Stimulated activated CD4-positive, alpha-beta T cell treated with anti-CD3 and anti-CD28 coated beads, TNF-alpha, amount 100 ng/mL, for 4 hours (primary cell): ENCODE measurements at places on chromosomes 5 and 9.

- no peak for DNase-seq
Measured at GRCh38 chr5:139701056-139701741, 53.0 kb downstream of the CXXC5 start.

GRCh38 chr5:133402775-133403174 is 209.6 kb downstream of the FSTL4 start:
- DNase-seq, result no peak

DNA sequence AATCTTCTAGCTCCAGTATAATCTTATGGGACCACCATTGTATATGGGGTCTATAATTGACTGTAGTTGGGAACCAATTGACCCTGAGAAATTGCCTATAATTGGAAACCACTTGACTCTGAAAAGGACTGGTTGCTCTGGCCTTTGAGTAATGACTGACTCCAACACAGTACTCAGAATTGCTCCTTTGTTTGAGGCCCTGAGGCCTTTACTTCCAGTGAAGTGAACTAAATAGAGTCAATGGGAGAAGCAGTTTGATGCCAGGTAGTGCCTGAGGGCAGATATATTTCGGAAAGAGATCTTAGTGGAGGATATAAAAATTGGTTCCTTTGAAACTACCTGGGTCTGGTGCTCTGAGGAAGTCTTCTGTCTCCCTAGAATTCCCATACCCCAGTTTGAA is 16.0 kb upstream of the TMEM171 start:
- DNase-seq, result no peak

GRCh38 chr9:7328453-7328852 is 471.1 kb downstream of the DMAC1 start:
- no peak for DNase-seq

- DNase-seq, result no peak
Measured at GRCh38 chr9:79140751-79141150, 431.0 kb upstream of the TLE4 start.

GRCh38 chr5:98997000-98997399 is 68.2 kb upstream of the CHD1 start:
- DNase-seq, result no peak

- DNase-seq, result no peak
Measured at GRCh38 chr5:35853631-35854030, 3.1 kb upstream of the IL7R start.

- DNase-seq, result no peak
Measured at GRCh38 chr5:169416583-169417196, 115.8 kb upstream of the SLIT3 start.

DNA sequence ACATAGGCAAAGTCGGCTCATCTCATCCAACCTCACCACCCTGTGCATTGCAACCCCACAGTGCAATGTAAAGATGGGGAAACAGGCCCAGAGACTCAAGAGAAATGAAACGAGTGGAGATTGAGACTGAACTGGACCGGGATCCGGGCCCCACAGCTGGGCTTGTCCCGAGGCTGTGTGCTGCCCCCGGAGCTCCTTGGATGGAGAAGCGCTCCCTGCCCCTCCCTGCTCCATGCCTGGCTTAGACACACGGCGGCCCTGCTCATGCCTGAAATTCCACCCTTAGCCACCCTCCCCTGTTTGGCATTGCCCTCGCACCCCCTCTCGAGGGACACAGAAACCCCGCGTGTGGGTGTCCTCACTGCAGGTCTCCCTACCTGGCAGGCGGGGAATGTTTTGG is 27.2 kb upstream of the FCN1 start:
- DNase-seq, result no peak

DNA sequence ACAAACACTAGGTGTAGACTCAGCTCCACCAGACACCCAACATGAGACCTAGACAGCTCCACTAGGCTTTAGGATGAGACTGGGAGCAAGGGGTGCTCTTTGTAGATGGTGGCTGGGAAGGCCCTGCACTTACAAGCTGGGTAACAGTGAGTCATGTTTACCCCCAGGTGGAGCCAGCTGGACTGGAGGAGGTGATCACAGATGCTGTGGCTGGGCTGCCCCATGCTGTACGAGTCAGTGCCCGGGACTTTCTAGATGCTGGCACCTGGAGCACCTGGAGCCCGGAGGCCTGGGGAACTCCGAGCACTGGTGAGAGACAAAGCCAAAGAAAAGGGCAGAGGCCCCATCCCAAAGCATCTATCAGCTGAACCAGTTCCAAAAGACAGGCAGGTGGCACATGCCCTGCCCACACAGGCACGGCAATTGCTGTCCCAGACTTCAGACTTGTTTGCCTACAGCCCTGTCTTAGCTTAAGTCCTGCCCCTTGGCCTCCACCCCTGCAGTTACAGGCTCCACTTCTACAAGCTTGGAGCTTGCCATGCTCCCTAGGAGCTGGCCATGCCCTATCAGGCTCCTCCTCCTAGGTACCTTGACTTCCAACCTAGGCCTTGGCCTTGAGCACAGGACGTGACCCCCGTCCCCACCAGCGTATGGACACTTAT is 2.7 kb downstream of the CCL27 start:
- DNase-seq, result no peak

DNA sequence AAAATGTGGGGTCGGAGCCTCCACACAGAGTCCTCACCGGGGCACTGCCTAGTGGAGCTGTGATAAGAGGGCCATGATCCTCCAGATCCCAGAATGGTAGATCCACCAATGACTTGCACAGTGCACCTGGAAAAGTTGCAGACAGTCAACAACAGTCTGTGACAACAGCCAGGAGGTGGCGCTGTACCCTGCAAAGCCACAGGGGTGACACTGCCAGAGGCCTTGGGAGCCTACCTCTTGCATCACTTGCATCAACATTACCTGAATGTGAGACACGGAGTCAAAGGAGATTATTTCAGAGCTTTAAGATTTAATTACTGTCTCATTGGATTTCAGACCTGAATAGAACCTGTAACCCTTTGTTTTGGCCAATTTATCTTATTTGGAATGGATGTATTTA is 614.1 kb upstream of the CDH9 start:
- DNase-seq, result no peak

- no peak for DNase-seq
Measured at GRCh38 chr9:93813221-93814076, 141.7 kb downstream of the BARX1 start.

- DNase-seq, result no peak
Measured at GRCh38 chr9:130429831-130430230, 14.9 kb upstream of the ASS1 start.

DNA sequence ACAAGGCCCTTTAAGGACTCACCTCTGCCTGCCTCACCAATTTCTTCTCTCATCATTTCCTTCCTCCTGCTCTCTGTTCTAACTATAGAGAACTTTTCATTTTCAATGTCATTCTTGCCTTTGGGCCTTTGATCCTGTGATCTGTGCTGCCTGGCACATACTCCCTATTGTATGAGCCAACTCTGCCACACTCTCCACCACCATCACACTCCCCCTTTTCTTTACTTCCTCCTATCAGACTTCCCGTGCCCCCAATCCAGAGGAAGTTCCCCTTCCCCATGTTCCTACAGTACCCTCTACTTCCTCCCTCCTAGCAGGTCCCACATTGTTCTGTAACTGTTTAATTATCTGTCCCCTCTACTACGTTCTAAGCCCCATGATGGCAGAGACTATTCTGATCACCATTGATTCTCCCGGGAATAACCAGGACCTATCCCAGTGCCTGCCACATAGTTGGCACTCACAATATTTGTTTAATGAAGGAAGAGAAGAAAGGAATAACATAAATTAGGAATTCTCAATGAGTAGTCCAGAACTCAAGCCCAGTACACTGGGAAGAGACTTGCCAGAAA is 27.5 kb downstream of the ADAM19 start:
- DNase-seq, result no peak

DNA sequence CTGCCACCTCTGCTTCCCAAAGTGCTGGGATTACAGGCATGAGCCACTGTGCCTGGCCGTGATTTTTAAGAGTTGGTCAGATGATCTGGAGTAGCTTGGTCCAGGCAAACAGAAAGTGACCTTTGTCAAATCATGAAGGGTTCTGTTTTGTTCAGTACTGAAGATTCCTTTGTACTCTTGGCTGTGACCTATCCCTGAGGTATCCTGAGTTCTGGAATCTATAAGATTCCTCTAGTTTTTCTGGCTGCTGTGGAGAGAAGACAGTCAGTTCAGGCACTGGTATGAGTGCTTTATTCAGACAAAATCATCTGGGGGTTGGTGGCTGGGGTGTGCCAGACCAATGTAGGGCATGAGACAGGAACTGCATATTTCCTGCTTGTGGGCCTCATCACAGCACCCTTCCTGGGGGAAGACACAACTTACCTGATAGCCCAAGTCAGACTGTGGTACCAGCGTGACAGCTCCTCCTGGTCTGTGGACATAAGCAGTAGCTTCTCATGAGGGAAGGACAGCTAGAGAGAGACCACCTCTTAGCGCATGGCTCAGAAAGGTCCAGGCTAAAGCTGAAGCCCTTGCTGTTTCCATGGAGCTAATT is 3.1 kb downstream of the ARHGEF39 start:
- no peak for DNase-seq

GRCh38 chr5:33530183-33531036 is 89.6 kb downstream of the TARS1 start:
- DNase-seq, result no peak

DNA sequence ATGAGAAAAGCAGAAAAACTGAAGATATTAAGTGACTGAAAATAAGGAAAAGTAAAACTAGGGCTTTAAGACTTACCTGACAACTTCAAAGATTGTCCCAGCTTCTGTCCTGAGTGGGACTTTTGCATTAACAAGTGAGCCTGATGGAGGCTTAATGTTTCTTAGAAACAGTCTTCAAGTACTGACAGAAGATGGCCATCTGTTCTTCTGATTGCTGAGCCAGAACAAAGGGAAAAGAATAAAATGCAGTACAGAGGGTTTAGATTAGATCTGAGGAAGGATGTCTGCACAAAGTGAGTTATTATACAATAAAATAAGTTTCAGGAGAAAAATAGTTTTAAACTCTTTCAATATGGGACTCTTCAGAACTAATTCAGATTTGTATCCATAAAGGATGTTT is 500.7 kb downstream of the CETN3 start:
- no peak for DNase-seq

- no peak for DNase-seq
Measured at GRCh38 chr9:83598487-83598886, 24.5 kb upstream of the IDNK start.

GRCh38 chr9:89843591-89843990 is 238.8 kb downstream of the GADD45G start:
- DNase-seq, result no peak

GRCh38 chr9:120001536-120001935 is 578.4 kb downstream of the CDK5RAP2 start:
- DNase-seq, result no peak

- no peak for DNase-seq
Measured at GRCh38 chr9:126692759-126693427, 79.2 kb downstream of the LMX1B start.

DNA sequence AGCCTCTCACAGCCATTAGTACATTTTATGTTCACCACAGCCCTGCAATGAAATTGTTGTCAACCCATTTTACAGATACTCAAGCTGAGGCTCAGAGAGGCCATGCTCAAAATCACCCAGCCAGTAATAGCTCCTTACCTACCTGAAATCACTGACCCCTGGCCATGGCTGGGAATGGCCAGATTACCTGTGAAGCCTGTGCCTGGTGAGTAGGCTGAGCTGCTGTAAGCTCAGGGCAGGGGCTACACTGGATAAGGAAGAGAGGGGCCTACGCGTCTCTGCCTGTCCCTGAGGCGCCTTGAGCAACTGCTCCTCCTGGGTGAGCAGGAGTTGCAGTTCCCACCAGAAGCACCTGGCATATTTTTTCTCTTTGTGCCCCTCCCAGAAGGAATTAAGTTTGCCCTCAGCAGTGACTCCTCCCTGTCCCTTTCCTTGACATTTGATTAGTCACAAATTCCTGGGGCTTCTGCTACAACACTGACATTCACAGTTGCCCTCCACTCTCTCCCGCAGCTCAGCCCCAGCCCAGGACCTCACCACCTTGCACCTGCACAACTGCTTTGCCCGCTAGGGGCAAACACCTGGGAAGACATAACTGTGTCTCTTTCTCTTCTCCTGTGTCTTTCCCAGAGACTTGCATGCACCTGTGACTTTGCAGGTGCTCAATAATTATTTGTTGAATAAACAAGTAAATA is 5.7 kb downstream of the CLTB start:
- DNase-seq, result no peak

- DNase-seq, result no peak
Measured at GRCh38 chr5:132812781-132813598, at the start of gene SOWAHA. SOWAHA (plus strand) TSS chr5:132813302; CDS start chr5:132813622, 320 bp downstream.

- DNase-seq, result no peak
Measured at GRCh38 chr5:100771181-100771580, 131.9 kb downstream of the ST8SIA4 start.

GRCh38 chr9:87601176-87601575 is 103.5 kb downstream of the DAPK1 start:
- DNase-seq, result no peak

DNA sequence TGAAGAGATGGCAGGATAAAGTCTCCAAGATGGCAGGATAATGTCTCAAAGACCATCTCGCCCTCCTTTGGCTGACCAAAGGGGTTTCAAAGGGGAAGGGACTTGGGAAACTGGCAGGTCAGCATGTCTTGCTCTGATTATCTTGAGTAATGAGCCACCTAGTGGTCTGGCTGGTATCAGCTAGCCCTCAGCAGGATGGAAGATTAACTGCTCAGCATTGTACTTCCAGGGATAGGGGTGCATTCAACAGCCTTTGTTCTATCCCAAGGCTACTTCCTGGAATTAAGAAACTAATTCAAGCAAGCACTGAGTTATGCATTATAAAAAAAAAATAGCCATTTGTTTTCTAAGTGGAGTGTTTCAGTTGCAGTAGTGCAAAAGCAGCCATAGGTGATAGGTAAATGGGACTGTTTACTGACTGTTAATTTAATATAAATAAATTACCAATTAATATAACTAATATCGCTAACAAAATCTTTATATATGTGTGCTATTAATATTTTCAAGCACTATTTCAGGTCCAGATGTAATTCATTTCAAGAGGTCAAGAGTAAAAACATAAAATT is 555.5 kb downstream of the CDH9 start:
- DNase-seq, result no peak

DNA sequence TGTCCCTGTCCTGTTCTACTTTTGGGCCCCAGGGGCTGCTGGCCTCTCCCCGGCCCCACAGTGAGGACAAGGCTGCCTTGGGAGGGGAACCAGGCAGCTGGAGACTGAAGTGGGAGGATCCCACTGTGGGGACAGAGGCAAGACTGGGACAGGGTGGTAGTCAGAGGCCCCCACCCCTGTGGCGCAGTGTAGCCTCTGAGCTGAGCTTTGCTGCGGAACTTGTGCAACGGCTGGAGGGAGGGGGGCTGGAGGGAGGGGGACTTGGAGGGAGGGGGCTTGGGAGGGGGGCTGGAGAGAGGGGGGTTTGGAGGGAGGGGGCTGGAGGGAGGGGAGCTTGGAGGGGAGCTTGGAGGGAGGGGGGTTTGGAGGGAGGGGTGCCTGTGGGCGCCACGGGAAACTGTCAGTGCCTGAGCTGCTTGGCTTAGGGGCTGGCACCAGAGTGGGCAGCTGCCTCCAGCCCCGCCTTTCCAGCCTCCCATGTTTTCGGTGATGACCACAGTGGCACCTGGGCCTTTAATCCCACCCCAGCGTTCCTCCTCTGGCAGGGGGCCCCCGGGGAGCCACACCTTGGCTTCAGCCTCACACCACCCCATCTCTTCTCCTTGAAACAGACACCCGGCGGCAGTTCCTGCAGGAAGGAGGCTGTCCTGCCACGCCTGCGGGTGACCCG is 2.3 kb upstream of the FUT7 start:
- DNase-seq, result no peak

- DNase-seq, result no peak
Measured at GRCh38 chr5:137398154-137398553, 101.0 kb downstream of the SPOCK1 start.

- no peak for DNase-seq
Measured at GRCh38 chr5:165393839-165394238, 1888.4 kb downstream of the MAT2B start.

- DNase-seq, result no peak
Measured at GRCh38 chr9:77944556-77945243, 86.9 kb downstream of the GNAQ start.
